Activated CD4-positive, alpha-beta T cell treated with anti-CD3 and anti-CD28 coated beads, Interleukin-2, amount 10 ng/mL, durations not matched to agents 7 days and 5 days (primary cell): ENCODE measurements at places on chromosomes 13 and 19. TPM values are rescaled to one million over a fixed set of nuclear protein-coding genes. Genes with fewer than 3 reads are reported as not detected.
A peak's percentile ranks its signal among the peaks of the same experiment; 100 is the strongest.

ZNF625 gene
- total RNA-seq = 6.1 TPM

ANKLE1 gene
- 1.9 TPM for total RNA-seq

LYL1 gene
- total RNA-seq = 2.3 TPM

ADAMTS10 gene
- total RNA-seq = 15.3 TPM

SLITRK6 gene
- total RNA-seq = not detected

CLDN10 gene
- not detected for total RNA-seq

PEAK3 gene
- 0.17 TPM for total RNA-seq

TMEM59L gene
- 0.12 TPM for total RNA-seq

ANGPTL8 gene
- not detected for total RNA-seq

RNF17 gene
- 0.29 TPM for total RNA-seq

DNA sequence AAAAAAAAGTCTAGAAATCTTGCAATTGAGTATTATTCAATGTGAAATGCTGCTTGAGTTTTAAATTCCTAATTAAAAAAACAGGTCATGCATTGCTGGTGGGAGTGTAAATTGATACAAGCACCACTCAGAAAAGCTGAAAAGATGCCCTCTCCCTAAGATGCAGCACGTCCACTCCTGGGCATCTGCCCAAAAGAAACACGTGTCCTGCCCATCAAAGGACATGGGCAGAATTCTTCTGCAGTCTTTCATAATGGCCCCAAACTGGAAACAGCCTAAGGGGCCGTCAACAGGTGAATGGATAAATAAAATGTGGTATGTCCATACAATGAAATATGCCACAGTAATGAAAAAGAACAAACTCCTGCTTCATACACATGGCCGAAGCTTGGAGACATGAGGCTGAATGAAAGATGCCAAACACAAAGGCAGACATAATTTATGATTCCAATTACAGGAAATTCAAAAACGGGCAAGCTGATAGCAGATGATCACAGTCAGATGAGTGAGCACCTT, 7.8 kb downstream of the POU2F2 start:
- no peak overlapping the region for H3K27ac ChIP-seq
- no peaks in the 10 kb centered on the region for H3K27me3 ChIP-seq
- peaks cover 51% of the 10 kb centered on the region for H3K4me1 ChIP-seq
- DNase-seq = no peak
- no peak overlapping the region for H3K4me3 ChIP-seq

GRCh38 chr19:6577476-6578125, 13.3 kb downstream of the CD70 start:
- H3K27ac ChIP-seq = no peak overlapping the region
- no peaks in the 10 kb centered on the region for H3K36me3 ChIP-seq
- H3K4me1 ChIP-seq = peaks cover 9% of the 10 kb centered on the region

DNA sequence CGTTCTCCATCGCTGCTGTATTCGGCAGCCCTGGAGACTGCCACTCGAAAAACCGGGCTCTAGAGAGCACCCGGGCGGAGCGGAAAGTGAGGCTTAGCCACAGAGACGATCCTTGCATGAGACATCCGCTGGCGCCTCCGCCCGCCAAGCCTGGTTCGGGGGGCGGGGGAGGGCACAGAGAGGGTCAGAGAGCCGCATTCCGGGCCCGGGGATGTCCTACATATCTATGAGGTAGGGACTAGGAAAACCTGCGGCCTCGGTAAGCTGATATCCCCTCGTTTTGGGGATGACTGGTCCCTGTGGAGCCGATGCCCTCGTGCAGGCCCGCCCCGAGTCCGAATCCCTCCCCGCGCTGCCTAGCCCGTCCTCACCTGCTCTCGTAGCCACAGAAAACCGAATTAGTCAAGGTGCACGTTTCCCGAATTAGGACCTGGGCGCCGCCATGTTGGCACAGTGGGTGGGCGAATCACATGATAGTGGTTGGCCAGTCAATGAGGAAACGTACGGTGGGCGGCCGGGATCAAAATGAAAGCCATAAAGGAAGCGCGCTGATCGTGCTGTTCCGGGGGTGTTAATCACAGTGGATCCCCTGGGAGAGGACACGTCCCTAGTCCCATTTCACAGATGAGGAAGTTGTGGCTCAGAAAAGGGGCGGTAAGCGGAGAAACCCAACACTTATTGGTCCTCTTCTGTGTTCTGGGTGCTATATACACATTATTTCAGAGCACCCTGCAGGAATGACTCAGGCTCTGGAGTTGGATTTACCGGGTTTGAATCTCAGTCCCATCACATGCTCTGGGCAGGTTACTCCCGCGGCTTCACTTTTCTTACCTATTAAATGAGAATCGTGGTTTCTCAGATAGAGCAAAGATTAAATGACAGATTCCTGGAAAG, at the start of gene TRMT1:
Gene TRMT1 (minus strand): TSS at position 459 of the 894 bp plus-strand sequence. CDS start 341 bp downstream, at position 118.
- DNase-seq = peak; percentile 93
- H3K27me3 ChIP-seq = no peaks in the 10 kb centered on the region
- peaks cover 8% of the 10 kb centered on the region for H3K36me3 ChIP-seq
- peak within 1 kb of the TSS; percentile 93 for H3K4me3 ChIP-seq
- peaks cover 42% of the 10 kb centered on the region for H3K4me1 ChIP-seq

GRCh38 chr13:39822437-39822836, 167.0 kb downstream of the COG6 start:
- no peak overlapping the region for H3K4me3 ChIP-seq
- no peaks in the 10 kb centered on the region for H3K27me3 ChIP-seq
- H3K27ac ChIP-seq = no peak overlapping the region

- no peak overlapping the region for H3K4me3 ChIP-seq
- peaks cover 13% of the 10 kb centered on the region for H3K27me3 ChIP-seq
- peak; percentile 3 for DNase-seq
- H3K36me3 ChIP-seq = no peaks in the 10 kb centered on the region
- H3K4me1 ChIP-seq = peaks cover 16% of the 10 kb centered on the region
- no peak overlapping the region for H3K27ac ChIP-seq
Measured at GRCh38 chr19:35254341-35255297, 5.8 kb downstream of the LSR start.

DNA sequence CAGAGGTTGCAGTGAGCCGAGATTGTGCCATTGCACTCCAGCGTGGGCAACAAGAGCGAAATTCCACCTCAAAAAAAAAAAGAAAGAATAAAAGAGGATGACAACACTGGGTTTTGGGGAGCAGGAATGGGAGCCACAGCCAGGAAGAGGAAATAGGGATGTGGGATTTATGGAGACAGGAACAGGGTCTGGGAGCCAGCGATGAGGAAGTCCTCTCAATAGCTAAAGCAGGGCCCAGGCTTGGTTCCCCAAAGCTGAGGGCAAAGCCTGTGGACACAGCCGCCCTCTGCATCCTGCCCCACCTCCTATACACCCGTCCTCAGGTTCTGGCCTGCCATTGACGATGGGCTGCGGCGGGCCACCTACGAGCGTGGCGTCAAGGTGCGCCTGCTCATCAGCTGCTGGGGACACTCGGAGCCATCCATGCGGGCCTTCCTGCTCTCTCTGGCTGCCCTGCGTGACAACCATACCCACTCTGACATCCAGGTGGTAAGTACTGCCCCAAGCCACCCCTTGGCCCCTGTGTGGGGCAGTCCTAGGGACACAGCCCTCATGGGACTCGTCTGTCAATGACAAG, 13.6 kb downstream of the HIPK4 start:
- no peak overlapping the region for H3K4me3 ChIP-seq
- H3K4me1 ChIP-seq = peaks cover 14% of the 10 kb centered on the region
- H3K36me3 ChIP-seq = peaks cover 8% of the 10 kb centered on the region
- H3K27me3 ChIP-seq = no peaks in the 10 kb centered on the region

GRCh38 chr19:38440592-38440991, 7.1 kb downstream of the RYR1 start:
- no peak for DNase-seq
- peaks cover 3% of the 10 kb centered on the region for H3K4me1 ChIP-seq
- H3K27me3 ChIP-seq = no peaks in the 10 kb centered on the region
- no peak overlapping the region for H3K4me3 ChIP-seq

GRCh38 chr19:5035793-5036697, 67.1 kb downstream of the KDM4B start:
- H3K27me3 ChIP-seq = no peaks in the 10 kb centered on the region
- DNase-seq = no peak
- H3K4me3 ChIP-seq = no peak overlapping the region
- H3K27ac ChIP-seq = no peak overlapping the region

GRCh38 chr13:99717959-99718674, 216.8 kb downstream of the TM9SF2 start:
- H3K27ac ChIP-seq = no peak overlapping the region
- no peak overlapping the region for H3K4me3 ChIP-seq
- H3K36me3 ChIP-seq = no peaks in the 10 kb centered on the region
- no peaks in the 10 kb centered on the region for H3K27me3 ChIP-seq
- no peak for DNase-seq
- no peaks in the 10 kb centered on the region for H3K4me1 ChIP-seq

- H3K36me3 ChIP-seq = no peaks in the 10 kb centered on the region
- DNase-seq = no peak
- peaks cover 2% of the 10 kb centered on the region for H3K4me1 ChIP-seq
Measured at GRCh38 chr13:41995946-41996345, 35.0 kb upstream of the VWA8 start.

GRCh38 chr13:78033509-78033908, 114.9 kb upstream of the EDNRB start:
- no peaks in the 10 kb centered on the region for H3K36me3 ChIP-seq
- H3K27me3 ChIP-seq = peaks cover 22% of the 10 kb centered on the region
- H3K4me3 ChIP-seq = no peak overlapping the region

DNA sequence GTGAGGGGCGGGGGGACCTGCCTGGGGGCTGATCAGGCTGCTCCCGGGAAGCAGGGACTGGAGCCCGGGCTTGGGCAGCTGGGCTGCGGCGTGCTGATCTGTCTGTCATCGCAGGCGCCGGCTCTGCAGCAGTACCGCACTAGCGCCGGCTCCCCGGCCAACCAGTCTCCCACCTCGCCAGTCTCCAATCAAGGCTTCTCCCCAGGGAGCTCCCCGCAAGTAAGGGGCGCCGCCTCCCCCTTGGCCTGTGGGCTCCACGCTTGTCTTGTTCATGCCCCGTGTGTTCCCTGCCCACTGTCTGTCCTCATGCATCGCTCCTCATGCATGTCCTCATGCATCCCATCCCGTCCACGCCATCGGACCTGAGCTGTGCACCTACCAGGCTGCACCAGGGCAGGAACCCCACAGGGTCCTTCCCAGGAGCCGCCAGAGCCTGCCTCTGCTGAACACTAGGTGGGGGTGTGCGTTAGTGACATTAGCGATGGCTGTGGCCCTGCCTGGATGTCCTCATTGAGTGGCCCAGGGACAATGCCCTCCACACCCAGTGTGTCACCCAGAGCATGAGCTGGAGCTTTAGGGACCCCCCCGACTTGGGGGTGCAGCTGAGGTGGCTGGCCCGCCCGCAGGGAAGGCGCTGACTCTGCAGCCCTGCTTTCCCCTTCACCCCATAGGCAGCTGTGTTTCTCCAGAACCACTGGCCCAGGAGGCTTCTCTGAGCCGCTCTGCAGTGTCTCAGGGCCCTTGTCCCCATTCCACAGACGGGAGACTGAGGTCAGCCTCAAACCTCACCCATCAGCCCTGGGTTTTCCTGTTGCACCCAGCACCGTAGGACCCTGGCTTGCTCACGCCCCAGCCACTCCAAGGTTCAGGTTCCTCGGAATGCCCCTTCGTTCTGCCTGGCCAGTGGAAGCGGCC, 19.5 kb downstream of the COMP start:
- no peak for DNase-seq
- no peaks in the 10 kb centered on the region for H3K27me3 ChIP-seq
- H3K36me3 ChIP-seq = no peaks in the 10 kb centered on the region
- peak overlapping the region; percentile 9 for H3K27ac ChIP-seq
- H3K4me3 ChIP-seq = no peak overlapping the region
- no peaks in the 10 kb centered on the region for H3K4me1 ChIP-seq

GRCh38 chr19:48351341-48351752, 12.4 kb downstream of the TMEM143 start:
- no peak overlapping the region for H3K4me3 ChIP-seq
- no peaks in the 10 kb centered on the region for H3K27me3 ChIP-seq
- peaks cover 8% of the 10 kb centered on the region for H3K36me3 ChIP-seq
- DNase-seq = peak; percentile 86
- H3K4me1 ChIP-seq = peaks cover 9% of the 10 kb centered on the region

DNA sequence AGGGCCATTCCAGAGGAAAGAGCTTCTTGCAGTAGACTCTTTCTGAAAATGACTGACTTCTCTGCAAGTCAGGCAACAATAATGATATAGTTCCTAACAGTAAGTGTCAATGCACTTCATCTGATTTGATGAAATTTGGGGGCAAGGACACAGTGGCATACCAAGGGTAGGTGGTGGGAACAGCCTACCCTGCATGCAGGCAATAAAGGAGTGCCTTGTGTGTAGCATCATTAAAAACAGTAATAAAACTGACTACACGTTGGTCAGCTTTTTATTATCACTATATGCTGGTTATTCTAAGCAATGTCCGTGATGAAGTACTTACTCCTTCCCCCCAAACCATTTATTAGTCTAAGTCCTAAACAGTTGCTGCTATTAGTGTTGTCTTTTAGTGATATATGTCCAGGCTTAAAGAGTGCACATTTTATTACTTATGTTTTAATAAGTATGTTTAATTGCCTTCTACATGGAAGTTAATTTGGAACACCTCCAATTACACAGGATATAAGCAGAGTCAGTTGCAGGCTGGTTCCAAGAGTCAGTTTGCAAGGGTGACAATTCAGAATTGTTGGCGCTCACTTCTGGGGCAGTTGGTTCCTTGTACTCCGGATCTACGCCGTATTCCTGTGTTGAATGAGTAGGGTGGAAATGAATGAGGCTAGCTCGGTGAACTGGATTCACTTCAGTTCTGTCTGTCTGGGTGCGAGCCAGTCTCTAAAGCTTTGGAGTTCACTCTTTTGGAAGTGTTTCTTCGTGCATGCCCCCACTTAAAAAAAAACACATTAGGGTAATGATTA, 84.0 kb downstream of the RGCC start:
- peaks cover 9% of the 10 kb centered on the region for H3K36me3 ChIP-seq
- no peak overlapping the region for H3K27ac ChIP-seq
- no peak overlapping the region for H3K4me3 ChIP-seq
- H3K27me3 ChIP-seq = no peaks in the 10 kb centered on the region

GRCh38 chr19:49474542-49474924, 518 bp downstream of the FLT3LG start:
- H3K4me3 ChIP-seq = peak overlapping the region; percentile 91
- no peak for DNase-seq
- H3K27ac ChIP-seq = peak overlapping the region; percentile 85
- H3K36me3 ChIP-seq = peaks cover 41% of the 10 kb centered on the region
- no peaks in the 10 kb centered on the region for H3K27me3 ChIP-seq
- H3K4me1 ChIP-seq = peaks cover 51% of the 10 kb centered on the region

GRCh38 chr19:42363614-42364346, 26.3 kb downstream of the CNFN start:
- H3K27ac ChIP-seq = no peak overlapping the region
- H3K36me3 ChIP-seq = peaks cover 2% of the 10 kb centered on the region
- no peak for DNase-seq
- no peaks in the 10 kb centered on the region for H3K4me1 ChIP-seq
